Islet precursor cell (in vitro differentiated cells): ENCODE measurements at places on chromosomes 5 and 9.
A peak's percentile ranks its signal among the peaks of the same experiment; 100 is the strongest.

GRCh38 chr9:129988607-129989361, 54.2 kb downstream of the FNBP1 start:
- DNase-seq = no peak

DNA sequence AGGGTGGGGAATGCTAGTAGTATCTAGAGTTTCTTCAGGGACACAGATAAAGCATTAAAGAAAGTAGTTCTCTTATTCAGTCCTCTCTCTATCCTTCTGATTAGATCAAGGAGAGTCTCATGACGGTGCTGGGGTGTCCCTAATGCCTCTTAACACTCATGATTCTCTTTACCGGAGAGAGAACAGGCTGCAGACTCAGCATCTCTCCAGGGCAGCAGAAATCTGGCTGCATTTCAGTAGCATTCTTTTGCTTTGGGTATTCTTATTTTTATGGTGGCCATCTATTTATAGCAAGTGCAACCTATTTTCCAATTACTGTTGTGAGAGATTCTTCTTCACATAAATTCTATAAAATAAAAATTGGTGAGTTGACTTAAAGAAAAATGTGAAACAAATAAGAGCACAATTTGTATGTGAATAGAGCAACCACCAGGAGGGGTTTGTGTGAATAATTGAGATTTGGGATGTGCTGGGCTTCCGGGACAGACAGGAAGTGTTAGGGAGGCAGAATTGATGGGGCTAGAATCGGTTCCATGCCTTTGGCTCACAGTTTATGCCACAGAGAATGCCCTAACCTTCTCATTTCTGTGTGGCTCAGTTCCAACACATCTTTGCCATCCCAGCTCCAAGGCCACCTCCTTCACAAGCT, 23.8 kb upstream of the BOD1 start:
- no peak for DNase-seq

DNA sequence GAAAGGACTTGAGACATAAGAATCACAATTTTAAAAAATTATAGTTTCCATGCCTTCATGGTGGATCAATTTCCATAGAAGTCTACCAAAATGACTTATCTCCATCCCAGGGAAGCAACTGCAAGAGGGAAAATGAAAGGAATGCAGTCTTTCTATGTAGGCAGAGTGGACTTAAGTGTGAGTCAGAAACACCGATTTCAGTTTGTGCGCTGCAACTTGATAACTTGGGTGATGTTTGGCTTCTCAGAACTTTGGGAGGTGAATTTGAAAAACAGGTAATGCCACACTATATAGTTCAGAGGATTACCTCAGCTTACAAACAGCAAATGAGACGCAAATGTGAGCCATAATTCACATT, 708 bp upstream of the CSNK1G3 start:
- DNase-seq = no peak

DNA sequence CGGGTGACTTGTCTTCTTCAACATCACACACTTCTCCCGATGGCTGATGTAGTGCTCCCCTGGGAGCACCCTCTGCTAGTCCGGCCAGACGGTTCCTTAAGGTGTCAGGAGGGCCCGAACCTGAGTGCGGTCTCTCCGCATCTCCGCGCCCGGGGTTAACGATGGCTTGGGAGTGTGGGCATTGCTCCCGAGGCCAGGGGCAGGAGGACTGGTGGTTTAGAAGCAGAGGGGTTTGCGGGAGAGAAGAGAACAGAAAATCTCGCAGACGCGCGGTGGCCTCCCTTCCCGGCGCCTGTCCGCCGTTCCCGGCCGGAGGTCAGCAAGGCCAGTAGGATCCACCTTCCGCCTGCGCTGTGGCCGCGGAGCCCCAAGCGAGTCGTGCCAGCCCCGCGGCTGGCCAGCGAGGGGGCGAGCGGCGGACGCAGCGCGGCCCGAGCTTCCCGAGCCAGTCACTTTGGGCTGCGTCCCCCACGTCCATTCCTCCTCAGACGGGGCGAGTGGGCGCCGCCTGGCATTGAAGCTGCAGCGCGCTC, 700 bp downstream of the CDO1 start:
- peak; percentile 68 for DNase-seq

DNA sequence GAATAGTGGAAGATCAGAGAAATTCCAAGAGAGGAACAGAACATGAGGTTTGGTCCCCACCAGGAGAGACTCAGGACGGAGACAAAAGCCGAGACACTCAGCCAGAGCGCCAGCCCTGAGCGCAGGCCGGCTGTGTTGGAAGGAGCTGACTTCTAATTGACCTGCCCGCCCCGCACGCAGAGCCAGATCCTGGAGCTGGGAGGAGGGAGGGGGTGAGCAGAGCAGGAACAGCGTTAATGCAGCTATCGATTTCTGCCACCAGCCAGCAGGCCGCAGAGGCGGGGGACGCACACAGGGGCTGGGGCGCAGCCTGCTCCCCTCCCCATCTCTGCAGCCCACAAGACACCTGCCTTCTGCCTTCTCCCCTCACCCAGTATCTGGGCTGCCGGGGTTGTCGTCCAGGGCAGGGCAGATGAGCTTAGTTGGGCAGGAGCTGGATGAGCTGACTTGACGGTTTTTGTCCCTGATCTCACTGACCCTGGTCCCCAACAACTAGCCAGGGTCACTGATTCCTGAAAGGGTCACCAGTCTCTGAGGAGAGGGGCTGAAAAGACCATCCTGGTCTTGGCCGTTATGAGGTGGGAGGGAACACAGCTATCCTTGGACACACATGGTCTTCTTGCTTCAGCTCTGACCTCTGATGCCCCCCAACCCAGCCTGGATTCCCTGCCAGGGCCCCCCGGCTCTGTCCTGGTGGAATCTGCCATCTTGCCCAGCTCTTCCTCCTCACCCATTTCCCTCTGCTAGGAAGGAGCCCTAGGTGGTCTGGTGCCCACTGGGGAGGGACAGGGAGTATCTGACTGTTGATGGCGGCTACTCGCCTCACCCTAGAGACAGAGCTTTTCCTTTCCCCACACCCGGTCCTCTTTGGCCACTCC, 29.8 kb downstream of the CXXC5 start:
- no peak for DNase-seq

DNA sequence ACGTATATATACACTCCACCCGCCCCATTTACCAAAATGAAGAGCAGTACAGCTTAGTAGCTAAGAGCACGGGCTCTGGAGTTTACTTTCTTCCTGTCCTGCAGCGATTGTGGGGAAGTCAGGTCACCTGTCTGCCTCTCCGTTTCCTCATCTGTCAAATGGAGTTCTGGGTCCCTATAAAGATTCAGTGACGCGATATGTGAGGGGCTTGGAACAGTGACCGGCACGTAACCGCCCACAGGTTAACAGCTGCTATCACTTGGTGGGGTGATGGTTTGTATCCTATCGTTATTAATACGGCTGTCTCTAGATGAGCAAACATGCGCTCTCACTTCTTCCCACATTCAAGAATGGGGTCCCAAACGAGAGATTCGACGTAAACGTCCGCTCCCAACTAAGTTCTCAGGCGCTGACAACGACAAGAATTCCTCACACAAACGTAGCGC, 426 bp downstream of the FAM114A2 start:
- DNase-seq = no peak

GRCh38 chr5:153827397-153827796, 211.3 kb downstream of the FAM114A2 start:
- DNase-seq = no peak

GRCh38 chr5:178461004-178461730, 129.0 kb downstream of the COL23A1 start:
- DNase-seq = peak; percentile 94

DNA sequence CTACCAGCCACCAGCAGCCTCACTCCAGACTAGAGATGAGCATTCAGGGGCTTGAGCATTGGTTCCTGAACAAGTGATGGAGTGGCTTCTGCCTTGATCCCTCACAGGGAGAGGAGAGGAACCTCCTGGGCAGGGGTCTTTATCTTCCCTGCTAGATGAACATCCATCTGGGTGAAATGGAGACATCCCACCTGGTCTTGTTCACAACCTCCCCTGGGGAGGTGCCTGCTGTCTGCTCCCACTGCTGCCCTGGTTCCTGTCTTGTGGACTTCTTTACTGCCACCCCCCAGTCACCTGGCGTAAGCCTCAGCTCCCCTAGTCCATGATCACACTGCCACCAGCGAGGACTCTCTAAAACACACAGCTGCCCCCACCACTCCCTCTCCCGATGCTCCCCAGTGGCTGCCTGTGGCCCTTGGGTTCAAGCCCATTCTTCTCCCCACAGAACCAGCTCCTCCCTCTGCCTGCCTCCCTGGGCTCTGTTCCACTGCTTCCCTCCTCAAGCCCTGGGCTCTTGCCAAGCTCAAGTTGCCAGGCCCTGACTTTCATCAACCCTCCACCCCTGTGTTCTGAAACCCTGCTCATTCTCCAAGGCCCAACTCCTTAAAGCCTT, 51.5 kb downstream of the COL15A1 start:
- peak; percentile 36 for DNase-seq

DNA sequence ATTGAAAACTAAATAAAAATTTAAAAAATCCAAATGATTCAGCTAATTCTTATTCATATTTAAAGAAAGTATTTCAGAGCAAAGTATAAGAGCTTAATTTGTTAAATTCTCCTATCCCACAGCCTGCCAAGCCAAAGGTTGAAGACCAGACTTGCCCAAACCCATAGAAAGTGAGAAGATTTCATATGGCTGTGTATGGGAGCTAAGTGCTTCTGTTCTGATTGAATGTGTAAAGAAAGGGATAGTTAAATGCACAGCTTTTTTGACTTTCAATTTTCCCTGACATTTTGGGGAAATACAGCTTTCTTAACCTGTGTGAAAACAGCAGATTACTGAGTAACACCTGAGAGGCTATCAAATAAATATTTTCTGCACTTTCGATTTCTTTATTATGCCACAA, 125.0 kb upstream of the MTAP start:
- no peak for DNase-seq

DNA sequence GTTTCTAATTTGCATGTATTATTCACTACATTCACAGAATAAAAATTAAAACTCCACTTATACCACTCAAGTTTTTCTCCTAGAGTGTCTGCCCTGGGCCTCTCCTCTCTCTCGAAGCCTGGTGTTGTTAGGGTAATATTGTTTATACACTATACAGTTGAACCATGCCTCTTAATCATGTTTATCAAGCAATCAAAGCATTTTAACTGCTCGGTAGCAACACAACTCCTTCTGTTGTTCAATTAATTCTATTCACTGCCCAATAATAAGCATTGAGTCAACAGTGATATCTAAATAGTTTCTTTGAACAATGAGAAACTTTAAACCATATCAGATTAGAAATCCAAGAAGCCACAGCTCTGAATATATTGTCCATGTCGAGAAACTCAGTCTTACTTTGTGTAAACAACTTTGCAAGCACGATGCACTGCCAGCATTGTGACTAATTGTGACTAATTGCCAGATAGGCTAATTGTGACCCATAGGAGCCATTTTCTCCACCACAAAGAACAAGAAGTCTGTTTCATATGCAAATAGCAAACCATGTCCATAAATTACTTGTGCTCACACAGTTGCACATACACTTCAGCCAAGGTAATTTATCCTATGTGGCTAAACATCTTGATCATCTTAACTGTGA, at the start of gene DNAH5:
TSS of gene DNAH5 (minus strand) at position 129 of the 640 bp plus-strand sequence. CDS start 250 bp downstream, outside the sequence.
- DNase-seq = no peak
